ENCODE measurements at places on chromosomes 2 and 18. TPM values are rescaled to one million over a fixed set of nuclear protein-coding genes. Genes with fewer than 3 reads are reported as not detected.

DNA sequence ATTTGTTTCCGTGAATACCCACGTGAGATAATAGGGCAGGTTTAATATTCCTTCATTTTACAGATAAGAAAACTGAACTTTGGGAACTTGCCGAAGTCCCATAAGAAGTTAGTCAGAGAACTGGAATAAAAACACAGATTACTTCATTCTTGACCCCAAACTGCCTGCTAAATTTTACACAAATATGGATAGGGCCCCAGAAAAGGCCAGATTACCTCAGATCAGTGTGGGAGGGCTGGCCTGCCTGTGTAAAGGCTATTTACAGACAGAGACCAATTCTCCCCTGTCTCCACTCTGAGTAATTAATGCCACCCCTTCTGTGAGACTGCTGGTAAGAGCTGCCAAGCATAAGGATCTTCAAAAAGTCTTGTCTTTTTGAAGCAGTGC lies 139.2 kb downstream of the MGAT5 start:
- DNase-seq: no peak

The TCF23 gene
- total RNA-seq: not detected

The RIOK3 gene
- total RNA-seq: 49.4 TPM

The ACVR2A gene
- 11.4 TPM for total RNA-seq

The EIF2AK3 gene
- total RNA-seq: 5.0 TPM

The FIGN gene
- total RNA-seq: 12.4 TPM

The ARHGAP15 gene
- total RNA-seq: 3.3 TPM

GRCh38 chr2:5183031-5183430 lies 509.2 kb upstream of the SOX11 start:
- no peak for DNase-seq

DNA sequence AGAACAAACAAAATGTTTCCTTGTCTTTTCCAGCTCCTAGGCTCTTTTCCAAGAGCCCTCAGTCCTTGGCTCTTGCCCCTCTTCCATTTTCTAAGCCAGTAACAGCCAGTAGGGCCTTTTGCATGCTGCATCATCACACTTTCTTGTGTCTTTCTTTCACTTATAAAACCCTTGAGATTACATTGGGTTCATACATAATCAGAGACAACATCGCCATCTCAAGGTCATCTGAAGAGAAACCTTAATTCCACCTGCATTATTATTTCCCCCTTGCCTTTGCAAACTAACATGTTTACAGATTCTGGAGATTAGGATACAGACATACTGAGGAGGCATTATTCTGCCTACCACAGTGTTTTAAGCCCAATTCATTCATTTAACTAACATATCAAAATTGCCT lies 697.3 kb downstream of the TRIB2 start:
- no peak for DNase-seq

- no peak for DNase-seq
These were observed at the start of gene MYO5B for GRCh38 chr18:50194631-50195532. Gene MYO5B (minus strand): TSS chr18:50195147. CDS start chr18:50194793, 354 bp downstream.

The UPP2 gene
- total RNA-seq: not detected

DNA sequence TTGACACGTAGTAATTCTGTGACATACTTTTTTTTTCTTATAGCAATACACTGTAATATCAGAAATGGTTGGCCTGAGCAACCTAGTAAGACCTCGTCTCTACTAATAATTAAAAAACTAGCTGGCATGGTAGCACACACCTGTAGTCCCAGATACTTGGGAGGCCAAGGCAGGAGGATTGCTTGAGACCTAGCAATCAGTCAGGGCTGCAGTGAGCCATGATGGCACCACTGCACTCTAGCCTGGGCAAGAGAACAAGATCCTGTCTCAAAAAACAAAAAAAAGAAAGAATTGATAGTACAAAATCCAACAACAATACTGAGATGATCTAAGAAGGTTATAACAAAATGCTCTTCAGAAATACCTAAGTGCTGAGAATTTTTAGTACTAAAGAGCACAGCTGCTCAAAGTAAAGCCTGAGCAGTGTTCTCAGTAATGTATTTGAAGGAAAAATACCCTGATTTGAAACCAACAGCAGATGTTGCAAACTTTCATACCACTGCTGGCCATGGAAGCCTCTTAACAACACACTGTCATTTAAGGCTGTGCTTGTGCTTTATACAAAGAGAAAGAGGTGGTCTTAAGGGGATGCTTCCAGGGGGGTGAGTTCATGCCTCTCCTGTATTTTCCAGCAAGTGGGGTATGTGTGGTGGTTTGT lies 132.6 kb upstream of the CDCA7 start:
- DNase-seq: no peak

The C1D gene
- 13.5 TPM for total RNA-seq

DNA sequence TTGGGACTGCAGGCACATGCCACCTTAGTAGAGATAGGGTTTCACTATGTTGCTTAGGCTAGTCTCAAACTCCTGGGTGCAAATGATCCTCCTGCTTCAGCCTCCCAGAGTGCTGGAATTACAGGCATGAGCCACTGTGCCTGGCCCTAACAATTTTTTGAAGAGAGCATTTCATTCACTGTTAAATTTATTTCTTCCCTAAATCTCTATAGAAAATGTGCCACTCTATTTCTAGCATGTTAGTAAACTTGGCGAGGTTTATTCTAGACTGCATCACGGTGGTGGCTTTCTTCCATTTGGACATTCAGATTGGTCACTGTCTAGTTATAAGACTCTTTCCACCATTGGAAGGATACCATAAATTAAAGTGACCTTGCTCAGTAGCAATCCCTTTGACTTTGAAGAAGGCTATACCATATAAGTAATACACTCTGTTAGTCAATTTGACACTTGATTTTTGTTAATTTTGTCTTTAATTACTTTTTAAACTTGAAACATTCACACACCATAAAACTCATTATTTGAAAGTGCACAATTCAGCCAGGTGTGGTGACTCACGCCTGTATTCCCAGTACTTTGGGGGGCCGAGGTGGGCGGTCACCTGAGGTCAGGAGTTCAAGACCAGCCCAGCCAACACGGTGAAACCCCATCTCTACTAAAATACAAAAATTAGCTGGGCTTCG lies 16.2 kb downstream of the DDX1 start:
- DNase-seq: no peak

GRCh38 chr2:109523121-109523520 lies 90.6 kb downstream of the SEPTIN10 start:
- DNase-seq: no peak

The SLC38A11 gene
- total RNA-seq: 0.85 TPM

- DNase-seq: no peak
These were observed 740.3 kb downstream of the NRXN1 start for GRCh38 chr2:50291610-50292009.

The HOXD4 gene
- 0.41 TPM for total RNA-seq

- no peak for DNase-seq
These were observed 25.7 kb upstream of the ASB18 start for GRCh38 chr2:236289766-236290462.

- no peak for DNase-seq
These were observed 76.1 kb upstream of the AQP4 start for GRCh38 chr18:26941584-26941983.

- no peak for DNase-seq
These were observed 95.6 kb downstream of the GALNT3 start for GRCh38 chr2:165698444-165698884.

GRCh38 chr2:173979751-173980351 lies 14.7 kb upstream of the SP3 start:
- no peak for DNase-seq

- no peak for DNase-seq
These were observed 146.8 kb upstream of the PXDN start for GRCh38 chr2:1891147-1891546.

The CDH7 gene
- not detected for total RNA-seq

DNA sequence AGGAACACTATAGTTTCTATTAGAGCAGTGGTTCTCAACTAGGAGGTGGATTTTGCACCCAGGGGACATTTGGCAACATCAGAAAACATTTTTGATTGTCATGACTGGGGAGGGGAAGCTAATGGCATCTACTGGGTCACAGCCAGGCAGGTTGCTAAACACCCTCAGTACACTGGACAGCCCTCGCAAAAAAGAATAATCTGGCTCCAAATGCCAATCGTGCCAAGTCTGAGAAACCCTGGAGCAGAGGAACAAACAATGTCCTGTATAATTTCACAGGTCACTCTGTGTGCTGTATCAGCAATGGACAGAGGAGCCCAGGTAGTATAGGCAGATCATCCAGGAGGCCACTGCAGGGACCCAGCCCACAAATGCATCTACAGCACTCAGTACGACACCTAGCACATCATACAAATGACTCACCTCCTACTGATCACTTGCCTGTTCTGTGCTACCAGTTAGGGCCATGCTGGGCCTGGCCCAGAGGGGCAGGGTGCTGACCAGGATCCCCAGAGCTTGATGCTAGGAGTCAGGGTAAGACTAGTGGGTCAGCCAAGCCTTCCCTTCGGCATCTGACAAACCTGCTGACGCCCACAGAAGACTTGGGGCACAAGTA lies 37.6 kb downstream of the SFXN5 start:
- no peak for DNase-seq

The ESPNL gene
- total RNA-seq: 0.13 TPM

Measured in heart left ventricle (tissue), 16 donors.